Gastroesophageal sphincter (tissue), 4 donors: ENCODE measurements at places on chromosomes 7 and 10. TPM values are rescaled to one million over a fixed set of nuclear protein-coding genes. Genes with fewer than 3 reads are reported as not detected.
A peak's percentile ranks its signal among the peaks of the same experiment; 100 is the strongest.

DNA sequence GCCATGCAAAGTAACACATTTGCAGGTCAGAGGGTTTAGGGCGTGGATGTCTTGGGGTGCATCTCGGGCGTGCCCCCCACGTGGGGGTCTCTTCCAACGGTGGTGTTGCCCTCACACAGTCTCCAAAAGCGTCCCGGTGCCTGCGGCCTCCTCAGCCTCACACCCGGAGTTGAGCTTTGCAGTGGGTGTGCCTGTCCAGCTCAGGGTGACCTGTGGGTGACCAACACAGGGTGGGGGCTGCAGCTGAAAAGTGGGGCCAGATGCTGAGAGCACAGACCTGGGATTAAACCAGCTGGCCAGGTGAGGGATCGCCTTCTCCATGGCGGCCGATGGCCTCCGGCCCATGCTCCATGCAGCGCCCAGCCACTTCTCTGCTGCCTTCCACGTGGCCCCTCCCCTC, 63.1 kb downstream of the PWWP2B start:
- no peak for ATAC-seq

DNA sequence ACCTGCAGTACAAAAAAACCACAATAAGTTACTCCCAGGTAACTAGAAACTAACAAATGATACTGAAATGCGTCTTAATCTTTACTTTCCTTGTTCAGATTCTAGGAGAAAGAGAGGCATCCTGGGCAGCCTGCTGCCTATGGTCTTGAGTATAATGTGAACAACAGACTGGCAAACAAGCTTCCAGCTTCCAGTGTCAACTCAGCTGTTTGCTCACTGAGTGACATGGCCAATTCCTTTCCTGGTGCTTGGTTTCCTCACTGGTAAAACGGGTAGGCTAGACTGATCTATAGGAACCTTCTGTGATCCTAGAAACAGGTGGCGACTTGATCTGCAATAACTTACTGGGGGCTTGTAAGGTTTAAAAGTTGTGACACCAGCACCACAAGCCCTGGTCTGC, 10.1 kb downstream of the POLR3A start:
- ATAC-seq: no peak

OR2A1 gene
- total RNA-seq: 0.13 TPM

NEBL gene
- 6.5 TPM for total RNA-seq

DNA sequence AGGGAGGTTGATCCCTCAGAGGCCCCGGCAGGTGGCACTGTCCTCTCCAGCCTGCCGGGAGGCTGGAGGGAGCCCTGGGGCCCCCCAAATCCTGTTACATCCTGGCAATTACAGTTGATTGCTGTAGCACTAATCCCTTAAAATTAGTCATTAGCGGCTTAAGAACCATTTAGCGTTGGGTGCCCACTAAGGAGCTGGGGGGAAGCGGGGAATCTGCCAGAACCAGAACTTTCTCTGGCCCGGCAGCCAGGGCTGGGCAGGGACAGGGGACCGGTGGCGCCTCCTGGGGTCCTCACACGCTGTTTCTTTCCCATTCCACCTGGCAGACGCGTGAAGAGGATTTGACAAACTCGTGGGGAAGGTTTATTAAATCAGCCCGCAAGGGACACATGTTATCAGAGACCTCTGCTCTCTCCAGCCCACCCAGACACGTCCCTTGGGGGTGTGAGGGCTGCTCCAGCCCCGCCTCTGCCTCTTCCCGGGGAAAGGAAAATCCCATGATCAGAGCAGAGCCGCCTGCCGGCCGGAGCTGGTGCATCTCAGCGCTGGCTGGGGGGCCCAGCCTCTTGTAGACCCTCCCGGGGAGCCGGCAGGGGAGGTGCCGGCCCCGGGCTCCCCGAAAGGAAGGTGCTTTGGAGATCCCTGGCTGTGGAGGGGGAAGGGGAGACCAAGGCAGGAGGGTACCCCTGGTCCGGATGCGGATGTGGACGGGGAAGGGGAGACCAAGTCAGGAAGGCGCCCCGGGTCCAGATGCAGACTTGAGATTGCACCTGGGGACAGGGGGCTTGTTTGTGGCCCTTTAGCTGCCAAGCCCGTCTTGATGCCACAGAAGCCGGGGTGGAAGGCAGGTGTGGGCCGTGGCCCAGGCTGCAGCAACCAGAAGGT, 142.7 kb downstream of the ELFN1 start:
- no peak for ATAC-seq

DNA sequence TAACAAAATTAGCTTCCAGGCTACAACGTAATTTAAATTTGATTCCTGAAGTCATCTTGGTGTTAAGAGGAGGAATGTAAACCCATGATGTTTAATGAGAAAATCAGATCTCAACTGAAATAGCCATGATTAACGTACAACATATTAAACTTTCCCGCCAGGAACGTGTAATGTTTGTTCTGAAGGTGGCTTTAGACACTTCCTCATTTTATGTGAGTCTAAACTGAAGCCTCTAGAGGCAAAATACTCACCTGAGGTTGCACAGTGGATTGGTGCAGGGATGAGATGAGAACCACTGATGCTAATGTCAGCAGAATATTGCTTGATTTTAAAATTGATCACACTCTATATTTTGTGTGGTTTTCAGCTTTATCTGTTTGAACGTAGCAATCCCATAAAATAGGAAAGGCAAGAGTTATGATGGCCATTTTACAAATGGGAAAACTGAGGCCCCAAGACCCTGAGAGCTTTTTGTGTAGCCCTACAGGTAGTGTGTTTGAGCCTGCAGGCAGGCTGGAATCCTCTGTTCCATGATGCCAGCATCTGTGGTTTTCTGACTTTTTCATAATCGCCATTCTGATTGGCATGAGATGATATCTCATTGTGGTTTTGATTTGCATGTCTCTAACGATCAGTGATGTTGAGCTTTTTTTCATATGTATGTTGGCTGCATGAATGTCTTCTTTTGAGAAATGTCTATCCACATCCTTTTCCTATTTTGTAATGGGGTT, 243.7 kb upstream of the BMPER start:
- no peak for ATAC-seq

DNA sequence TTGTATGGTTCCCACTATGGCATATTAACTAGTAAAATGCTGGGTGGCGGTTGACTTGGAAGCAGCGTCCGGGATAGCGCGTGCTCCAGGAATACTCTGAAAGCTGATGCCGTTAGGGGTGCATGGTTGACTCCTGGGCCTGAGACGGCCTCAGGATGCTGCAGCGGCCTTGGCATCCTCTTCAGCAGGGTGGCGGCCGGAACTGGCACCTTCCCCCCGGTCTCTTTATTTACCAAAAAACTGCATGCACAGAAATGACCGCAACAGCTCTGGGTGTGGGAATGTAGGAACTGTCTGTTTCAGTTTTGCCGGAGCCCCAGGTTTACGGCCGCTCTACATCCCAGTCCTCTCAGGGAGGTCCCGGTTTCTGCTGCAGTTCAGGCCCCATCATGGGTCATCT, 28.8 kb downstream of the PFKP start:
- ATAC-seq: no peak

- ATAC-seq: no peak
Measured at GRCh38 chr10:131215776-131216175, 95.7 kb downstream of the TCERG1L start.

MET gene
- total RNA-seq: 21.1 TPM

DNA sequence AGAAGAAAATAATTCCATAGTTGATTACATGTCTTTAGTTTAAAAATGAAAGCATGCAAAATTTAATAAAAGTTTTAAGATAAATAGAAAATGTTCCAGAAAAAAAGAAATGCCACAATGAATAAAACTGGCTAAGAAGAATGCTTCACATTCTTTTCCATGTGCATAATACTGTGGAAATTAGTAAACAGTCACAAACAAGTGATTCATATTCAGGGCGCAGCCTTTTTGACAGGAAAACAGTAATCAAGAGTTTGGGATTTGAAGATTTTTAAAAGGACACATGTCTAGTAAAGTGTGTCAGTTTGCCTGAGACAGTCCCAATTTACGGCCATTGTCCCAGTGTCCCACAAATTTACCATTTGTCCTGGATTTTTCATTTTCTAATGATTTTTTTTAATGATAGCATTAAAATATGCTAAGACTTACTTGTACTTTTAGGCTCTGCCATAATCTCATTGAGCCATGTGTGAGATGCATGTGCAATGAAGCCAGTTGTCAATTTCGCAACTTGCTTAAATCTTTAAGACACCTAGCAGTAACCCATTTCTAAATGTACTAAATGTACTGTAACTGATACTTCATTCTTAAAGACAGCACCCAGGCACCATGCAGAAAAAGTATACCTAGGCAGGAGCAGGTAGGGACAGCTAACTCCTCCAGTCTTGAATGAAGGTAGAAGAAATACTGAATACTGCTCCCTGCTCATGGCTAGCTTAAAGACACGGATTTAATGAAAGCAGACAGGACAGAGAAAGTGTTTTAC, 46.9 kb downstream of the ZNF438 start:
- ATAC-seq: no peak

DNA sequence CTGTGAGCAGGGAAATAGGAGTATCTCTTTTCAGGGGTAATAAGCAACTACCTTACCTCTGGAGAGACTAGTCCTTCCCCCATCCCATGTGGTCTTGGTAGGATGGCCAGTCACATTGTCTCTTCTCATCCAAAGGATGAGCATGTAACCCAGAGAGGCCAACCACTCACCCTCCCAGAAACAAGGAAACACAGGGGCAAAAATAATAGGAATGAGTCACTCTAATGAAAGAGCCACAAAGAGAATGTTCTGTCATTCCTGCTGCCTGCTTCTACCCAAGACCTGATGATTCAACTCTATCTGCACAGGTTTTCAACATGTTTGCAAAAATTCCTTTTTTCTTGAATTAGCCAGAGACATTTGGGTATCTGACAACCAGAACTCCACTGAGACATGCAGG, 99.3 kb upstream of the NFE2L3 start:
- ATAC-seq: no peak

CD36 gene
- 70.8 TPM for total RNA-seq

DNA sequence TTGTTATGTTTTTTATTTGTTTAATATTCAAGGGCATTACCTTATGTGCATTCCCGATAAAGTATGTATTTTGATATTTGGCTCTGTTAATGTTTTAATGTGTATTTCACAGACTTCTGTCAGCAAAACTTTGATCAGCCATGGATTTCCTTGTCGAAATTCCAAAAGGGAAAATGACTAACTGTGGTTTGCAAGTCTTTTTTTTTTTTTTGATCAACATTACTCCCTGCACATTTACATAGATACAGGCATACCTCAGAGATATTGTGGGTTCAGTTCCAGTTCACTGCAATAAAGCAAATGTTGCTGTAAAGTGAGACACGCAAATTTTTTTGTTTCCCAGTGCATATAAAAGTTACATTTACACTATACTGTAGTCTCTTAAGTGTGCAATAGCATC, 351.9 kb downstream of the CXCL12 start:
- no peak for ATAC-seq

DNA sequence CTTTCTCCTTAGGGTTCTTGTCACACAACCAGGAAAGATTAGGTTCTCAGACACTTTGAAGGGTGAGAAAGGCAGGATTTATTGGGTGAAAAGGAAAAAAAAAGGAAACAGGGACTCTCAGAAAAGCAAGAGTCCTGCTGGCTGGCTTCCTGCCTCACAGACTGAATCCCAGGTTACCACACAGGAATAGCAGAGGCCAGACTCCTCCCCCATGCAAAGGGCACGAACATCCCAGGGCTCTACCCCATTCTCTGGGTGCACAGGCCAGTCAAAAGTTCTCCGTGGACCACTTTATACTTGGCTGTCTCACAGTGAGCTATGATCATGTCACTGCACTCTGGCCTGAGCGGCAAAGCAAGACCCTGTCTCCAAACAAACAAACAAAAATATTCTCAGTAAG, 42.6 kb downstream of the HOXA1 start:
- no peak for ATAC-seq

CFAP58 gene
- 1.3 TPM for total RNA-seq

DNA sequence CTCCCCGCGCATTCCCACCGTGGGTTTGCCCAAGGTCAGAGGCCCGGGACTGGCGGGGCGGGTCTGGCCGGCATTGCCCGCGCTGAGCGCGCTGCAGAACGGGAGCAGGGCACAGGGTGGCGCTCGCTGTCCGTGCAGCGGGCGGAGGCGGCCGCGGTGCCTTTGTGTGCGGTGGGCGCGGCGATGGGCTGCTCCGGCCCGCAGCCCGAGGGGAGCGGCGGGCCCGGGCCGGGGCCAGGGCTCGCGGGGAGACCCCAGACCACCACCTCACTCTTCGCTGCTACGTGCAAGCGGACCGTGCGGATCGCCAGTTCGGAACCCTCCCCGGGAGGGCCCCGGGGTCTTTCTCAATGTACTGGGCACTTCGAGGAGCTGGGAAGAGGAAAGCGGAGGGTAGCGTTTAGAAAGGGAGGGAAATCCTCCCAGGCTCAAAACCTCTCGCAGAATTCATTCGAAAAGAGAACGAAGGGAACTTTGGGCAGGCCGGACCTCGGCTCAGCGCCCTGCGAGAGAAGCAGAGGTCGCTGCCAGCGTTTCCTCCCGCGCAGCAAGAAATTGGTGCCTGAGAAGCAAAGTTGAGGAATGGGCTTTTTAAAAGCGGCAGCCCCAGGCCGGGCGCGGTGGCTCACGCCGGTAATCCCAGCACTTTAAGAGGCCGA, 8.5 kb downstream of the SP8 start:
- ATAC-seq: peak; percentile 58

GRCh38 chr7:25035274-25035673, 55.3 kb upstream of the OSBPL3 start:
- ATAC-seq: no peak

PRKAR1B gene
- 12.3 TPM for total RNA-seq

GRCh38 chr7:33072471-33072870, 9.9 kb upstream of the NT5C3A start:
- ATAC-seq: peak; percentile 58

ARHGEF35 gene
- 3.2 TPM for total RNA-seq

ADCK2 gene
- 29.6 TPM for total RNA-seq

CCDC146 gene
- total RNA-seq: 29.3 TPM

- no peak for ATAC-seq
Measured at GRCh38 chr10:1625079-1625478, 112.2 kb downstream of the ADARB2 start.

ASIC3 gene
- not detected for total RNA-seq

WIPF3 gene
- total RNA-seq: 5.9 TPM

- ATAC-seq: no peak
Measured at GRCh38 chr7:1742555-1743303, 72.7 kb downstream of the ELFN1 start.

YAE1 gene
- 27.4 TPM for total RNA-seq

DNA sequence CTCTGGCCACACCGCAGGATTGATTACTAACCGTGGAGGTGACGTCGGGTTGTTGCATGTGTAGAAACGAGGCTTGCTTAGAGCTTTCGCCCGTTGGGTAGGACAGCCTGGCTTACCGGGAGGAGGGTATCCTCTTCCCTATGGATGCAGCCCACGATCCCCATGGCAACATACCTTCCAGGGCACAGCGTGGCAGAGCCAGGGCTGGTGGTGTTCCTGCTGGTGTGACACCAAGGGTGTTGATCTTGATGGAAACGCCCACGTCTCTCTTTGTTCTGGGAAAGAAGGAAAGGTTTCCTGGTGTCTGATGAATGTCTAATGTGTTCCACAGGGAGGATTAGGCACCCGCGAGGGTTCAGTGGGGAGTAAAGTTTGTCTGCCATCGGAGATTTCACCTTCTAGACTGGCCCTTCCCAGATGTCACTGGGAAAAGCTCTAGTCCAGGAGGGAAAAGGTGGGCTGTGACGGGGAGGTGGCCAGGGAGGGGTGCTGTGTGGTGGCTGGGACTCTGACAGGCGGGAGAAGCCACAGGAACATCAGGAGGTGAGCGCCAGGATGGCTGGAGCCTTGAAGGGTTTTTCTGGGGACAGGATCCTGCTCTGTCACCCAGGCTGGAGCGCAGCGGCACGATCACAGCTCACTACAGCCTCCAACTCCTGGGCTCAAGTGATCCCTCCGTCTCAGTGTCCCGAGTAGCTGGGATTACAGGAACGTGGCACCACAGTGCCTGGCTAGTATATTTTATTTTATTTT, 102.1 kb downstream of the CUX1 start:
- ATAC-seq: no peak

SPDYE1 gene
- total RNA-seq: not detected
